ENCODE measurements at places on chromosomes 2 and 18. TPM values are rescaled to one million over a fixed set of nuclear protein-coding genes. Genes with fewer than 3 reads are reported as not detected.

Gene GPR75
- total RNA-seq, result 0.05 TPM

Gene DNAJB2
- 33.6 TPM for total RNA-seq

Gene TCF23
- 0.10 TPM for total RNA-seq

Gene NT5DC4
- not detected for total RNA-seq

Gene HOXD11
- not detected for total RNA-seq

Gene EPB41L5
- 6.9 TPM for total RNA-seq

Gene GAL3ST2
- total RNA-seq, result not detected

Gene TDRD15
- total RNA-seq, result not detected
